Activated naive CD8-positive, alpha-beta T cell treated with anti-CD3 and anti-CD28 coated beads, Interleukin-2, amount 10 ng/mL, durations not matched to agents 7 days and 5 days (primary cell): ENCODE measurements at places on chromosomes 3 and 15. TPM values are rescaled to one million over a fixed set of nuclear protein-coding genes. Genes with fewer than 3 reads are reported as not detected.

The GOLGA8K gene
- 2.0 TPM for total RNA-seq

The ATRIP gene
- total RNA-seq: 19.9 TPM

The ARGFX gene
- total RNA-seq: not detected

The GOLGA6L7 gene
- total RNA-seq: not detected

The TYRO3 gene
- 0.22 TPM for total RNA-seq

The ZDHHC23 gene
- 3.7 TPM for total RNA-seq

The ATP13A4 gene
- 4.0 TPM for total RNA-seq

- no peak for DNase-seq
Measured at GRCh38 chr15:98530570-98530969, 117.8 kb upstream of the IGF1R start.

DNA sequence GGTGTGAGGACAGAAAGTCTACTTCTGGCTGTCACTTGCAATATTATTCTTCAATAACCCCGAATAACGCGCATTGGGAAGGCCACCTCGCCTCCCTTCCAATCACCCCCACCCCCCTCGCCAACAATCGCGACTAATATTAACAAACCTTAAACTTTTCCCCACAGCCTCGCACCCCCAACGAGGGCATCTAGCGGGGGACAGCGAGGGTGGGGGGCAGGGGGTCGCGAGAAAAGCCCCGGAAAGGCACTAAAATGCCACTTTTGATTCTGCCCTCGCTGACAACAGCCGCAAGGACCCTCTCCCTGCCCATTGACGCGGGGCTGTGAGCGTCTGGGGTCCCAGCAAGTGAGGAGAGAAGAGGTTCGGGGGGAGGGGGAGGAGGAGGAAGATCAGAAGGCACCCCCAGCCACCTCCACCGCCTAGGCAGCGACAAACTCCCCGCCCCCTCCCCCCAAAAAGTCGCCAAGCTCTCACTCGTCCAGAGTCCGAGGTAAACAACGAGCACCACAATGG, 868 bp downstream of the SATB1 start:
- peak; percentile 55 for DNase-seq

DNA sequence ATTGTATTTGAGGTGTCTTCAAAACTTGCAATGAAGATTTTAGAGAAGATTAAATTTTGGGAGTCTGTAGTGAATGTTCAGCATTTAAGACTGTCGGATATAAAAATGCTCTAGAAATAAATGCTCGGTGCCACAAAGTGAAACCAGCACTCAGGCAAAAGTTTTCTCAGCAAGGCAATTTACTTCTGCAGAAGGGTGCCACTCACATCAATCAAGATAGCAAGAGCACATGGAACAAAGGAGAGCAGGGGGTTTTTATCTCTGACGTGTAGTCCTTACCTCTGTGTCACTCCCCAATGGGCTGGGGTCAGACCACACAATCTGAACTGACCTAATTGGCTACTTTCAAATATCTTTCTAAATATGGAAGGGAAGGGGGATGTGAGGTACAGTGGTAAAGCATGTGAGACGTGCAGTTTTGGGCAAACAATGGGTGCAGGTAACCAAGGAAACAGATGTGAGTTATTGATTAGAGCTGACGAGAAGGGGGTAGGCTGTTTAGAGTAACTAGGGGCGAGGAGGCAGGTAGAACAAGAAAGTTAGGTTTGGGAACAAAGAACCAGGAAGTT, 23.4 kb upstream of the FXR1 start:
- no peak for DNase-seq

- no peak for DNase-seq
Measured at GRCh38 chr3:182501856-182502255, 291.4 kb upstream of the ATP11B start.

GRCh38 chr3:113783463-113783862, 36.6 kb downstream of the ATP6V1A start:
- DNase-seq: no peak

DNA sequence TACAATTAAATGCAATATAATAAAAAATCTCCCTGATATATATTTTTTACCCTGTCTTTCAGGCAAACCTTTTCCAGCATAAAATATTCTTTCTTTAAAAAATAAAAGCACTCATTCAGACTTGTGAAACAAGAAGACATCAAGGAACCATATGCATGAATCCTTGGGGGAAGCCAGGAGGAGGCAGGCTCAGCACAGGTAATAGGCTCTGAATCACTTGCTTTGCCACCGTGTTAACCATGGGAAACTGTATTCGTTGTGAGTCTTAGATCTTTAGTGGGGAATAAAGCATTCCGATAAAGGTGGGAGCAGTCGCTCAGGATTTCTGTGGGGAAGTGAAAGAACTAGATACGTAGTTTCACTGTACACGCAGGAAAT, 42.4 kb downstream of the FBN1 start:
- no peak for DNase-seq

DNA sequence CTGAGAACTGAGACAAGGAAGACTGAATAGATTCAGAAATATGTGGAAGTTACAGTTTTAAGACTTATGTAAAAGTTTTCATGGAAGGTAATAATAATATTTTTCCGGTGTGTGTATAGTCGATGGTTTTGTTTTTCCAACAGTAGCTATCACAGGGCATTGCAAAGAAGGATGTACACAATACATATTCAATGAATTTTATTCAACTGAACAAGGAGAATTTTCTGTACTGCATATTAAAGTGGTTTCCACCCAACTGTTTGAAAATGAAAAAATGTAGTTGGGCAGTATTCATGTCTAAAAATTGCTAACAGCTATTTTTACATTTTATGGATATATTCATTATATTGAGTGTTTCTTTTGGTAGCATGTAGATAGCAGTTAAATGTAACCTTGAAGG, 350.3 kb upstream of the ATP10A start:
- no peak for DNase-seq

DNA sequence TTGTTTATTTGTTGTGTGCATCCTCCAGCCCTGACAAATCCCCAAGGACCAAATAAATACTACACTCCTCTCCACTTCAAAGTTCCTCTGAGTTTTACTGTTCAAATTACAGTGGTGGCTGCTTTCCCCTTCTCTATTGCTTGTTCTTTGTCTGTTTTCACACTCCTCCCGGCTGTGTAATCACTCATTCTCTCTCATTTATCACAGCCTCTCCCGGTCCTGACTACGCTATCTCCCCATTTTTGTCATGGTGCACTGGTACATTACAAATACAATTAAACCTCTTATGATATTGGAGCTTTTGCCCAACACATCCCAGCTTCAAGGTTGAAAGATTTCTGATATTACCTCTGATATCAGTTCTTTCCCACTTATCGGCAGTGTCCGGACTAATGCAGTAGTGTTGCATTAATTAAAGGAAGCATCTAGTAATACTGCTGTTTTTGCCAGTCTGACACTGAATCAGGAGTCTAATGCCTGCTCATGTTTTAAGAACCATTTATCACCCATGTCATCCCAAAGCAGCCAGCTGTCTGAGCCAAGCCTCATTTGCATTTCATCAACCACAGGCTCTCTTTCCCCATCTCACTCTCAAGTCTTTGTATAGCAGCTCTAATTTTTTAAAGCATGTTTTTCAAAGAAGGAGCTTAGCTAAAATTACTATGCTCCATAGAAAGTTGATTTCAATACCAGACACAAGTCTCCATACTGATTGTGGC, 740.5 kb downstream of the ROBO2 start:
- no peak for DNase-seq

DNA sequence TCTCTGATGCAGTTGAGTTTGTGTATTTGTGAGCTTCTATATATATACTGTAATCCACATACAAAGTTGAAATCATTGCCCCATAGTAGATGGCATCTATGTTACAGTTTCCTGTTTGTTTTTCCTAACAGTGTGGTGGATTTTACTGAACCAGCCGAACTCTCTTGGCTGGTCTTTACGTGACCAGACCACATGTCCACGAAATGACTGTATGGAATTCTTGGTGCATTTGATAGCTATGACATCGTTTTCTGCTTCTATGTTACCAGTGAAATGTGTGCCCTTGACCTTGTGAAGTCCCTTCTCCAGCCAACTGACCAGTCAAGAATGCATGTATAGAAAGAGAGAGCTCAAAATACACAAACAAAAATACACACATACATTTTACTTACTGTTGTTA, 1.8 kb downstream of the KCNMB2 start:
- DNase-seq: no peak

GRCh38 chr3:147906285-147906684, 497.1 kb downstream of the ZIC1 start:
- DNase-seq: no peak

DNA sequence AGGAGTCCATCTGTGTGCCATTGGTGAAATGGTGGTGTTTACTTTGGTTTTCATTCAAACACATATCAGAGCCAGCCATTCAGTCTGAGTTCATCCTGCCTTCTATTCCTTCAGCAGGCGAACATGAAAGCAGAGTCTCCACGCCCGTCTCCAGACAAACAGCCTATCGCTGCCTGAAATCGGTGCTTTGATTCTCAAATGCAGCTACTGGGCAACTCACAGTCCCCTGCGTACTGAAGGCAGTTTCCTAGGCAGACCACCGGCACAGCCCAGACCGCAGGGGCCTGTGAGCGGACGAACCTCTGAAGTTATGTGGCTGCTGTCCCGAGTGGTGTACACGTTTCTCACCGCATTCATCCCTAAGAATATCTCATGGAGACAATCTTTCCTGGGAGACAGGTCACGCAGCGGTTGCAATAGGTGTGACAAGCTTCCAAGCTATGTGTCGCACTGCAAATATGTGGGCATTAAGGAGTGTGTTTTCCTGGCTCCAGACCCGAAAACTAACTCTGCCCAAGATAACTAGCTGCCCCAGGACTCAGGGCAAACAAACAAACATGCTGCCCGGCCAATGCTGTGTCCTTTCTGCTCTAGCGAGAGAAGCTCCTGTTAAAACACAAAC, 16.9 kb upstream of the RYR3 start:
- DNase-seq: no peak

DNA sequence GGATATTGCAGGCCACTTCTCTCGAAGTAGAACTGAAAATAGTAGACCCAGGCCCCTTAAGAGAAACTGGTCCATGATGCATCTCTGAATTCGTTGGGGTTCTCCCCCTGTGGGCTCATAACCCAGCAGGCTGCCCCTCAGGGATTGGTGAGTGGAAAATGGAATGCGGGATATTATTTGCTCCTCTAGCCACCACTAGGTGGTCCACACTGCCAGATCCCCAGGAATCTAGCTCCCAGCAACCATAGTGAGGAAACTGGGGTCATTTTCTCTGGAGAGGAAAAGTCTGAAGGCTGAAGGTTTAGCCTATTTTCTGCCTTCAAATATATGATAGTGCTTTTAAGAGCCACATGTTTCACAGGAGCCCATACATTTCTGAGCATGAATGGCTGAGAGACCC, 6.7 kb downstream of the CX3CR1 start:
- no peak for DNase-seq

- no peak for DNase-seq
Measured at GRCh38 chr3:128725547-128726022, 398 bp upstream of the RAB7A start.

DNA sequence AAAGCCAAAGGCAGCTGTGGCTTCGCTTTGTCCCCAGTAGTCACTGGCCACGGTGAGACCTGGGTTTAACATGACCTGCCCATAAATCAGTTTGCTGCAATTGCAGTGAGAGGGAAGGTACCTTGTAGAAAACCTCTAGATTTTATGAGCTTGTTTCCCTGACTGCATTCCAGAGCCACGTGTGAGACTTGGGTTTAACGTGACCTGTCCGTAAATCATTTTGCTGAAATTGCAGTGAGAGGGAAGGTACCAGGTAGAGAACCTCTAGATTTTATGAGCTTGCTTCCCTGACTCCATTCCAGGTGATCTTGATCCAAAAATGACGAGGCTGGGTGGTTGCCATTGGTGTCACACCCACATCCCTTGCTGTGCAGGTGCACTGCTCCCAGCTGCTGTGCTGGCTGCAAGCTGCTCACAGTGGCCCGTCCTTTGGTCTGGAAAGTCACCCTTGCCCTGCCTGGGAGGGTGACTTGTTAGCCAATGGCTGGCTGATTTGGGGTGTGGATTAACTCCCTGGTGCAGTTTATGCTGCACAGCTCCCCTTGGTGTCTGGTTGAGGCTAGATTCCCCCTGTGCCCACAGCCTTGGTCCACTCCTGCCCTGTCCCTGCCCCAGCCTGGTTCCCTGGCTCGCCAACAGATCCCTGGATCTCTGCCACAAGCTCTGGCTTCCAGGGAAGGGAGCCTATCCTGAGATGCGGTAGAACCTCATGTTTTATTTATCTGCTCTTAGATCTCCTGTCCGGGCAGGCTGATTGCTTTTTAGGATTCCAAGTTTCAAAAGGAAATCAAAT, 192.7 kb upstream of the CTDSPL start:
- DNase-seq: no peak

- DNase-seq: no peak
Measured at GRCh38 chr3:30694148-30694547, 87.7 kb downstream of the TGFBR2 start.

- DNase-seq: no peak
Measured at GRCh38 chr3:33240261-33240660, 21.7 kb upstream of the SUSD5 start.

DNA sequence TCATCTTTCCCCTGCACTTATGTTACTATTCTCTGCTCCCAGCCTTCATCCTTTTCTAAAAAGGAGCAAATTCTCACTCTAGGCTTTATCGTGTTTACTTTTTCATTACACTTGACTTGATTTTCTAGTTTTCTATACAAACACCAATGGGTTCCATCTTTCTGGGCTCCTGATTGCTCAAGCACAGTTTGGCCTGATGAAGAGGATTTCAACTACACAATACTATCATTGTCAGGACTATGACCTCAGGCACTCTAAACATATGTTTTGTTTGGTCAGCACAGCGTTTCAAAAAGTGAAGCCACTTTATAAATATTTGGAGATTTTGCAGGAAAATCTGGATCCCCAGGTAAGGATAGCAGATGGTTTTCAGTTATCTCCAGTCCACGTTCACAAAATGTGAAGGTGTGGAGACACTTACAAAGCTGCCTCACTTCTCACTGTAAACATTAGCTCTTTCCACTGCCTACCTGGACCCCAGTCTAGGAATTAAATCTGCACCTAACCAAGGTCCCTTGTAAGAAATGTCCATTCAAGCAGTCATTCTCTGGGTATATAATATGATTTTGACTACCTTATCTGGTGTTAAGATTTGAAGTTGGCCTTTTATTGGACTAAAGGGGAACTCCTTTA, 86.2 kb downstream of the TGFBR2 start:
- DNase-seq: no peak

GRCh38 chr3:12139111-12139511, 19.6 kb downstream of the TIMP4 start:
- DNase-seq: no peak

- DNase-seq: no peak
Measured at GRCh38 chr15:80323285-80323684, 71.3 kb upstream of the CTXND1 start.

GRCh38 chr3:32309654-32310242, 71.3 kb downstream of the CMTM8 start:
- DNase-seq: no peak

GRCh38 chr3:125232401-125232800, 19.9 kb upstream of the SLC12A8 start:
- no peak for DNase-seq

DNA sequence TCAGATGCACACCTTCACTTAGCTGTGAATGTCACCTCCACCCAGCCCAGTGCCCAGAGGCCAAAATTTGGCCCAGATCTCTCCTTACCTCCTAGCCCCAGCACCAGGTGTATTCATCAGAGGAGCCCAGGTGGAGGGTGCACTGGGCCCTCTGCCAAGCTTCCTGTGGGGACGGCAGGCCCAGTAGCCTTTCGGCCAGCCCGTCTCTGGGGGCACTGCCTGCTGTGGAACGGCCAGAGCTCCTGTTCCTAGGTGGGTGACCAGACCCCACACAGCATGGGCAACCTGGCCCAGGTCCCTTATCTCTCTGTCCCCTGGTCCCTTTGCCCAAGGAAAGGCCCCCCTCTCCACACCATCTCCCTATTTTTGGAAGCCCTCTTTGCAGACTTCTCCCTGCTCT, 67.8 kb downstream of the AAGAB start:
- DNase-seq: no peak
